Esophagus muscularis mucosa (tissue), 4 donors: ENCODE measurements at places on chromosomes 3 and 15.

- no peak for DNase-seq
Observed at GRCh38 chr15:47035475-47036406, 681.6 kb upstream of the SEMA6D start.

DNA sequence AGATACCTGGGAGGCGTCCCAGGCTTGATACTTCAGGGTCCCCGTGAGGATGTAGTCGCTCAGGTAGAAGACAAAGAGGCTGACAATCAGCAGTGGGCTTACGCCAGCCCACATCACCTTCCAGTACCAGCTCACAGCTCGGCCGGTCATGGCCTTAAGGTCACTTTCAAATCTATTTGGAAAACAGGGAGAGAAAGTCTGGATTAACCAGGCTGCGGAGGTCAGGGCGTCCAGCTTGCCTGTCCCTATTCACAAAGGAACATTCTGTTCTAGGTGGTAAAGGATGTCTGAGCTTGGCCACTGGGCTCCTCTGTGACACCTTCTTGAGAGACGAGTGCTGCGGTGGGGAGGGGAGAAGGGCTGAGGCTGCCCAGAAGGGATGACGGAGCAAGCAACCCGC lies 36.5 kb downstream of the SLC6A20 start:
- DNase-seq, result peak; percentile 90

DNA sequence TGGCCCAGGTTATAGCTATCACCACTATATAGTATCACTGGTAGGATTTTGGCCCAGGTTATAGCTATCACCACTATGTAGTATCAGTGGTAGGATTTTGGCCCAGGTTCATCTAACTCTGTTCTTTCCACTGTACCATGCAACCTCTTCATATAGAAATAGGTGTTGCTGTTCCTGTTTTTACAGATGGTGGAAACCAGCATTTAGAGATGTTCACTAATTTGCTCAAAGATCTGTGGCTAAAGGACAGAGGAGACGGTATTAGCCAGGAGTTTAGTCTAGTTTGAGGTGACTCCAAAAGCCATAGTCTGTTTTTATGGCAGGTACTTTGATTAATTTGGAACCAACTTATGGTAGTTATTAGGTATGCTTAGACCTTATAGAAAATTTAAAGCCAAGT lies 3.1 kb downstream of the LRCH3 start:
- no peak for DNase-seq

DNA sequence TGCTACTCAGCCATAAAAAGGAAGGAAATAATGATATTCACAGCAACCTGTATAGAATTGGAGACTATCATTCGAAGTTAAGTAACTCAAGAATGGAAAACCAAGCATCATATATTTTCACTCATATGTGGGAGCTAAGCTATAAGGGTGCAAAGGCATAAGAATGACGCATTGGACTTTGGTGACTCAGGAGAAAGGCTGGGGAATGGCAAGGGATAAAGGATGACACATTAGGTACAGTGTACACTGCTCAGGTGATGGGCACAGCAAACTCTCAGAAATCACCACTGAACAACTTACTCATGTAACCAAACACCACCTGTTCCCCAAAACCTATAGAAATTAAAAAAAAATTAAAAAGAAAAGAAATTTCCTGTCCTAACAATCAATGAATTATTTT lies 42.7 kb downstream of the ALCAM start:
- no peak for DNase-seq

GRCh38 chr15:79447060-79447459 lies 14.9 kb downstream of the MINAR1 start:
- no peak for DNase-seq

- peak; percentile 57 for DNase-seq
Observed at GRCh38 chr3:133831966-133832801, 26.6 kb downstream of the SRPRB start.

DNA sequence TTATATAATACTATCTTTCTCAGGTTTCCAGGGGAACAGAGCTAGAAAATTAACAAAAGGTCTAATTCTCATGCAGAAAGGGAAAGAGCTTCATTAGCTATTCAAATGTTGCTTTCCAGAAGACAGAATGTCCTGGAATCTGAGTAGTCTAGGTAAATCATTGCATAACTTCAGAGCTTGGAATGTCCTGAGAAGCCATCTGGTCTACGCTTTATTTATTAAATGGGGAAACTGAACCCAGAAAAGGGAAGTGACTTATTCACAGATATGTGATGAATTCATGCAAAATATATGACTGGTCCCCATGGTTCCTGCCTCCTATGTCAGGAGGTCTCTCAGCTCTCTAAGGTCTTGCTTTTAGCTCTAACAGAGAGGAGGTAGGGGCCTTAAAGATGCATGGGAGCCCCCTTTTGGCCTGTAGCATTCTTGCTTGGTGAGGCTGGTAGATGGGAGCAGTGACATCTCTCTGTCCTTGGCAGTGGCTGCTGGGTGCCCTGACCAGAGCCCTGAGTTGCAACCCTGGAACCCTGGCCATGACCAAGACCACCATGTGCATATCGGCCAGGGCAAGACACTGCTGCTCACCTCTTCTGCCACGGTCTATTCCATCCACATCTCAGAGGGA lies 99.2 kb downstream of the CEMIP start:
- DNase-seq, result no peak
